ENCODE measurements at places on chromosomes 6 and 20. TPM values are rescaled to one million over a fixed set of nuclear protein-coding genes. Genes with fewer than 3 reads are reported as not detected.

- no peak for DNase-seq
These were observed 203.8 kb downstream of the ALDH8A1 start for GRCh38 chr6:134746140-134746539.

Gene VGLL2
- total RNA-seq = not detected

DNA sequence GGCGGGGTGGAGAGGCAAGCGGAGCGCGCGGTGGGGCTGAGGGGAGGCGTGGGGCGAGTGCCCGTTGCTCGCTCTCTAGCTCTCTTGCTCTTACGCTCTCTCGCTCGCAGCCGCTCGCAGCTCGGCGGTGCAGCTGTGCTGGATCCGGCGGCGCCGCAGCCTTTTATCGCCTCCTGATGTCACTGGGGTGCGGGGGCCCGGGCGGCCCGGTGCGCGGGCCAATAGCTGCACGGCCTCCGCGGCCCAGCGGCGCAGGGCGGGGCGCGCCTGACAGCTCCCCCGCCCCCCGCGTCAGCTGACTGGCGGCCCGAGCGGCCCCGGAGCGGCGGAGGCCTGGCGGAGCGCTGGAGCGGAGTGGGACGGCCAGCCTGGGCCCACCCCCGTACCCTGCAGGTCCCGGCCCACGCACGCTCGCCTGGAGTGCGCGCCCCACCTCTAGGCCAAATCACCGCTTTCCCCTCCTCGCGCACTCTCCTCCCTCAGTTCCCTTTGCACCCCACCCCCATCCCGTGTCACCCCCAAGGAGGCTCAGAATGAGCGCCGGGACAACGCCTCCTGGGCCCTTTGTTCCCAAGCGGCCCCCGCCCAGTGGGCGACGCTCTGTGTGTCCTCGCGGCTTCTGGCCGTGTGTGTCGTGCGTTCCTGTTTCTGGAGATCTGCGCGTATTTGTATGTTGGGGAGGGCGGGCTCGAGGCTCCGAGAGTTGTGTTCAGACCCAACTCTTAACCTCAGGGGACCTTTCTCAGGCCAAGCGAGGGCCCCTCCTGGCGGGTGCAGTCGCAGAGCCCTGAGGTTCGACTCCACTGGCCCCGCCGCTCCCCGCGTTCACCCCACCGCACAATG lies at the start of gene MAFB:
Gene MAFB (minus strand): TSS at position 137 of the 843 bp plus-strand sequence. CDS start 386 bp downstream, outside the sequence.
- peak; percentile 90 for DNase-seq

GRCh38 chr20:19750907-19751636 lies 7.0 kb upstream of the RIN2 start:
- no peak for DNase-seq

GRCh38 chr20:63434599-63435378 lies 37.7 kb downstream of the KCNQ2 start:
- DNase-seq = peak; percentile 72

- no peak for DNase-seq
These were observed 228.6 kb upstream of the PMEPA1 start for GRCh38 chr20:57938158-57939108.

- no peak for DNase-seq
These were observed 254.8 kb downstream of the FOXC1 start for GRCh38 chr6:1864496-1864895.

Gene C6orf52
- 3.8 TPM for total RNA-seq

Gene DAAM2
- total RNA-seq = 15.2 TPM

GRCh38 chr20:51042657-51043247 lies 19.8 kb upstream of the KCNG1 start:
- DNase-seq = no peak

Gene VARS2
- total RNA-seq = 70.6 TPM

Gene PIGT
- total RNA-seq = 71.5 TPM

DNA sequence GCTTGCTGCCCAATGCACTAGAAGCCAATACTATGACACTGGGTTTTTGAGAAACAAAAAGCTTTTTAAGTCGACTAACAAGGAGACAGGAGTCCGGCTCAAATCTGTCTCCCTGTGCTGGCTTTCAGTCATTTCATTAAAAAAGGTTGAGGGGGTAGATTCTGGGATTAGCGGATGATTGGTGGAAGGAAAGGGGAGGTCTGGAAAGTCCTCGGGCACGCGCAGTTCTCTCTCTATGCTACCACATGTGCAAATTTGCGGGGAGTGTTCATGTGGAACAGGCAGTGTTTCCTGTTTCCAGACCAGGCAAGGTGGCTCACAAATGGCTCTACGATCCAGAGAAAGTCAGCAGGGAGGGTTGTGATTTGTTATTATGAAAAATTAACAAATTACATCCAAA lies 89.1 kb upstream of the TOX2 start:
- no peak for DNase-seq

- DNase-seq = no peak
These were observed 58.4 kb downstream of the PPP1R14C start for GRCh38 chr6:150201285-150201684.

DNA sequence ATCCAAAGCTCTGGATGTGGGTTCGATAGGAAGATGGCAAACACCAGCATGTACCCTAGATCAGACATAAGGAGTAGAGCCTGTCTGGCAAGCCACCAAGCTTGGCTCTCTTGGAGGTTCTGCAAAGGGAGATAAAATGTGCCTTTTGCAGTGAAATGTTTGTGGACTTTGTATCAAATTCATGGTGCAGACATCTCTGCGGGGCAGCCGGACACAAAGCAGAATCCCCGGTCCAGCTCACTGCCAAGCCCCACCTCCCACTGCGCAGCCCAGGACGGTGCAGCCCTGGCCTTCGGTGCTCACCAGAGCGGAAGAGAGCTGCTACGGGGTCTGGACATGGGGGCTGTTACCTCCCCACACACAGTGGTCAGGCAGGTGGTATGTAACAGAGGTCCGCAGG lies 333.6 kb upstream of the JARID2 start:
- DNase-seq = no peak

- no peak for DNase-seq
These were observed 2.3 kb downstream of the DSTN start for GRCh38 chr20:17572034-17572638.

- no peak for DNase-seq
These were observed 7.8 kb upstream of the BTN3A1 start for GRCh38 chr6:26394289-26394688.
